ENCODE measurements at places on chromosomes 6 and 20.
A peak's percentile ranks its signal among the peaks of the same experiment; 100 is the strongest.

DNA sequence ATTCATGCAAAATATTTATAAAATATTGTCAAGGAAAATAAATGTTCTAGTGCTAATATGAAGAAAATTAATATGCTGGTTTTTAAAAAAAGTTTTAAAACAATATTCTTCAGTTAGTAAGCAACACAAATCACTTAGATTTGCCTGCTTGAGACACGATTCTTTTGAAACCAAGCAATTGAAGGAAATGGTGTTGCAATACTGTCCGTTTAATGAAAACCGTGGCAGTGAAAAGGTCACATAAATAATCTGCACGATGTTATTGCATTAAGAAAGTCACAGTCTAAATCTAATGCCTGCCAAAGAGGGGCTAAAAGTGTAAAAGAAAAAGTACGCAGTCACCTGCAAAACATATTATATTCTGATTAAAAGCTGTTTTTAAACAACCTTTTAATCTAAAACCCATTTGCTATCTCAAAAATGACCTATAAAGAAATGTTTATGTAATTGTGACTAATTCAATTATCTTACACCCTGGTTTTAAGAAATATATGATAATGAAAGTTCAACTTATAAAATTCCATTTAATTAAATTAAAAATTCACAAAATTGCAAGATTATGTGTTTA lies 143.0 kb downstream of the GMDS start:
- DNase-seq = no peak

DNA sequence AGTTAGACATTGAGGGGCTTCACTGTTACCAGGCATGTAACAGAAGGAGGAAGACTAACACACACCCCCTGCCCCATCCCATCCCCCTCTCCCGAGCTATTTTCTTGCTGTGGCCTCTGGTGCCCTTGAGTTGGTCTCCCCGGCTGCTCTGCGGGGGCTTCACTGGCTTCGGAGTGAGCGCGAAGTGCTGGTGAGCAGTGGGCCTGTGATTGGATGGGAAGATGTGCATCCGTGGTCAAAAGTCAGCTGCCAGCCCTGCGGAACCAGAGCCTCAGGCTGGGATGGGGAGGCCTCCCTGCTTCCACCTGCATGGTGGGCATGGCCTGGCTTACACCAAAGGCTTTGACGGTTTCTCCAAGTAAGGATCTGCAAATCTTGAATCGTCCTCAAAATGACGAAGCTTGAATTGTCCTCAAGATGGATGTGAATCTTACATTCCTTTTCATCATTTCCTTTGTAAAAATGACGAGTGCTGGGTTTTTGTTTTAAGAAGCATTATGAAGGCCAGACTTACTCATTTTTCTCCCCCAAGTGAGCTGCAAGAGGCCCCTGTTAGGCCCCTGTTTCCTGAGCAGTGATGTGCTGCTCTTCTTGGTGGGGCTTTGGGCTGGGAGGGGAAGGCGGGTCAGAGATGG lies 23.7 kb downstream of the SPATA2 start:
- DNase-seq = no peak

GRCh38 chr20:7094438-7094997 lies 327.0 kb downstream of the BMP2 start:
- DNase-seq = peak; percentile 13

- no peak for DNase-seq
Observed at GRCh38 chr6:81384921-81385320, 367.6 kb downstream of the TENT5A start.

DNA sequence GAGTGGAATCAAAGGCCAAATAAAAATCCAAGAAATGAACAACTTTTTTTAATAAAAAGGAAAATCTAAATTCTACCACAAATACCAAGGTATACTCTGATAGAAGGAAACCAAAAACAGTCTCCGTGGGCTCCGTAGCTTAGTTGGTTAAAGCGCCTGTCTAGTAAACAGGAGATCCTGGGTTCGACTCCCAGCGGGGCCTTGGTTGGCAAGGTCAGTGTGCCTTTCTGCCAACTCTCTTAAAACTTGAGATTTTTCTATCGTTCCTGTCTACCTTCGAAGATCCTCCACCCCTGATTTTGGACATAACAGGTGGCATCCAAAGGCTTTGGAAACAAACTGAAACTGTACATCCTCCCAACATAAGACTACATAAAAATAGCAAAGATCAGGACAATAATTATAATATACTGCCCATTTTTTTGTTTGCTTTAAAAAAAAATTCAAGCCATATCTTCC lies 197.9 kb downstream of the TRIM27 start:
- no peak for DNase-seq

DNA sequence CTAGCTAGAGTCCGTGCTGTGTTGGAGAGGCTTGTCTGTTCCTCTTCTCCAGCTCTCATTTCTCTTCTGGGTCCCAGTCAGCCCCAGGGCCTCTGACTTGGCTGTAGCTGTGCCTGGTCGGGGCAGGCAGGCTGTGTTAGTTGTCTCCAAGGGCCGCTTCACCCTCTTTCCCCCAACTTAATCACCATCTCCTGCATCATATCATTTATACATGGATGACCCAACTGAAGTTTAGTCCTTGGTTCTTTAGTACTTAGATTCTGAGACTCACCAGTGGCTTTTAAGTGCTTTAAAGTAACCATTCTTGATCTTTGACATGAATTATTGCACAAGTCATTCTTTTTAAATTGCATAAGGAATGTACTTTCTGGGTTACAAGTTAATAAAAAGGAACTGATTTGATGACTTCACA lies 127.3 kb downstream of the RTN4IP1 start:
- no peak for DNase-seq

DNA sequence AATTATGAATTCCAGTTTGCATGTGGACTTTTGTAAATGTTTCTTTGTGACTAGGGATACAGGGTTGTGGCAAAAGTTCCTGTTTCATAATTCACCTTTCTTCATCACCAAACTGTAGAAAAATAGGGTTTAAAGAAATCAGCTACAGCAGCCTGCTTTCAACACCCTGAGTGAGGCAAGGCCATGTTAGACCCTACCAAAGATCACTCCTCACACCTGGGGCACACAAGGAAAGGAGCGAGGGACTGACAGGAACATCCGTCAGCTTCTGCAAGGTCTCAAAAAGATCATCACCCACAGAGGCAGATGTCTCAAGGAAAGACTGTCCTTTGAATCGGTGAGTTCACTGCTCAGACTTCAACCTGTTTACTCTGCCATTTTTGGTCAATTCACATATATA lies 10.5 kb upstream of the STX11 start:
- no peak for DNase-seq

GRCh38 chr6:51116723-51117122 lies 298.1 kb downstream of the TFAP2B start:
- DNase-seq = no peak

DNA sequence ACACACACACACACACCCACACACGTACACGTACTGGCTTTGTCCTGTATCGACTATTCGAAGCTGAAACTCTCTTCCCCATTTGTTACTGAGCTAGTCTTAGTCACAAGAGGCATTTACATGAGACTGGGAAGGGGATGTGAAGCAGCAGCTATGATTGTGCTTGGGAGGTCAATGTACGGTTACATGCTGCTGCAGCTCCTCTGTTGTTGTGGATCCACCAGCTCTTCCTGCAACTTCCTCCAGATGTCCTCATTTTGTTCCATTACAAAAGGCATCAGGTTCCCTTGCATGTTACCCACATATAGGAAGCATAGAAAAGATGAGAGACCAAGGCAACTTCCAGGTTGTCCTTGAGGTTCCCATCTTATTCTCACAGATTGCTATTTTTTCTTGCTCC lies 612.4 kb upstream of the IMPG1 start:
- no peak for DNase-seq

- no peak for DNase-seq
Observed at GRCh38 chr6:9240861-9241260, 805.5 kb upstream of the SLC35B3 start.

- DNase-seq = no peak
Observed at GRCh38 chr6:56954403-56955170, at the start of gene BEND6. BEND6 (plus strand) TSS chr6:56955107; CDS start chr6:56981811, 26,704 bp downstream.

DNA sequence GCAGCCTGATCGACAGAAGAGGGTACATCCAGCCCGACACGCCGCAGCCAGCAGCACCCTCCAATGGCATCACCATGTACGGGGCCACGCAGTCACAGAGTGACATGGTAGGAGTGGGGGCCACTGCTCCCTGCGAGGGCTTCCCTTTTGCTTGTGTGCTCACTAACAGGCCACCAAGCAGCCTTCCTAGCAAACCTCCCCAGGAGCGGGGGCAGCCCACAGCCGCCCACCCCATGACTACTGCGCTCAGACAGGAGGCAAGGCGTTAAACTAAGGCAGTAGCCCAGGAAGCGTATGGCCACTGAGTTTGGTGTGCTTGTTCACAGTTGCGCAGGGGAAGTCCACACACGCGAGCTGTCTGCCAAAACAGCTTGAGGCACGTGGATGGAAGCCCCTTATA lies 169.5 kb upstream of the SNX9 start:
- no peak for DNase-seq

DNA sequence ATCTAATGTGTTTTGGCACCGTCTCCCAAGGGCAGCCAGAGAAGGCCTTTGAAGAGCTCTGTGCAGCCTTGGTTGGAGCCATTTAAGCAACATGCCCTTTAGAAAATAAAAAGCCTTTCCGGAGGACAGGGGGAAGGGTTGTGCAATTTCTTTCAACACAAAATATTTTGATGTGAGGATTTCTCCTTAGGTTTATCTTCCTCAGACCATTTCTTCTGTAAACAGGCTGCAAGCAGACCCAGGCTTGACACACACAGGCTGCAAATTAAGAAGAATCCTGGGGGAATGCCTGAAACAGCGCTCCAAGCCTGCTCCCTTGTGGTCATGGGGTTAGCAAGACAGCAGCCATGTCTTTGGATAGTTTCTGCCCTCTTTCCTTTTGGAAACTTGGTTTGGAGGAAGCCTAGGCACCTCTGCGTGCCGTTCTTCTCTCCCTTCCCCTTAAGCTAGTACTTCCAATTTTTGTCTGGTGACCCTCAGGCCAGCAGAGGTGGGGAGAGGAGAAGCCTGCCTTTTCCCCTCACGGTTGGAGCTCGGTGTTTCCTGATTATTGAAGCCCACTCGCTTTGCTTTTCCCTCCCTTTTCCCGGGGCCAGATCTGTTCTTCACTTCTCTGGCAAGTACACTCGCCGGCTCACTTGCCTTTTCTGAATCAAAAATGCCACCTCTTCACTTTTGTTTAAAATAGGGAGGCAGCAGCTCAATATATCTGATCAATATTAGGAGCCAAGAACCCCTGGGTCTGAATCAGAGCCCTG lies 39.6 kb upstream of the NOX3 start:
- no peak for DNase-seq

GRCh38 chr6:47631269-47631772 lies 67.1 kb upstream of the ADGRF4 start:
- DNase-seq = peak; percentile 30

DNA sequence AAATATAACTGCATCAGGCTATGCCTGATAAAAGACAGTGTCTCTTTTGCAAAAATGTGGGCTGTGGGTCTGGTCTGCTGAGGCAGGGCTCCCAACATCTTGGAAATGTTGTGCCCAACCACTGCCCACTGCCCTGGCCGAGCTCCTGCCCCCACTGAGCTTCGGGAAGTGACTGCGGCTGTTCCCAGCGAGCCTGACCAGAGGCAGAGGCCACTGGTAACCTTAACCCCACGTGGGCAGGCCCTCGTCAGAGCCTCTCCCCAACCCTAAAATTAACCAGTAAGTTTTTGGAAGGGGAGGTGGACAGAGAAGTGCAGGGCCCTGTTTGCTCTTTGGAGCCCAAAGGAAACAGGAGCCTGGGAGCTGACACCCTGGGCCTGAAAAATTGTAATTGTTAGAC lies 225.9 kb downstream of the MAFB start:
- no peak for DNase-seq

- no peak for DNase-seq
Observed at GRCh38 chr6:41836660-41837052, 49.2 kb downstream of the TOMM6 start.

GRCh38 chr6:410555-411395 lies 19.2 kb downstream of the IRF4 start:
- no peak for DNase-seq

DNA sequence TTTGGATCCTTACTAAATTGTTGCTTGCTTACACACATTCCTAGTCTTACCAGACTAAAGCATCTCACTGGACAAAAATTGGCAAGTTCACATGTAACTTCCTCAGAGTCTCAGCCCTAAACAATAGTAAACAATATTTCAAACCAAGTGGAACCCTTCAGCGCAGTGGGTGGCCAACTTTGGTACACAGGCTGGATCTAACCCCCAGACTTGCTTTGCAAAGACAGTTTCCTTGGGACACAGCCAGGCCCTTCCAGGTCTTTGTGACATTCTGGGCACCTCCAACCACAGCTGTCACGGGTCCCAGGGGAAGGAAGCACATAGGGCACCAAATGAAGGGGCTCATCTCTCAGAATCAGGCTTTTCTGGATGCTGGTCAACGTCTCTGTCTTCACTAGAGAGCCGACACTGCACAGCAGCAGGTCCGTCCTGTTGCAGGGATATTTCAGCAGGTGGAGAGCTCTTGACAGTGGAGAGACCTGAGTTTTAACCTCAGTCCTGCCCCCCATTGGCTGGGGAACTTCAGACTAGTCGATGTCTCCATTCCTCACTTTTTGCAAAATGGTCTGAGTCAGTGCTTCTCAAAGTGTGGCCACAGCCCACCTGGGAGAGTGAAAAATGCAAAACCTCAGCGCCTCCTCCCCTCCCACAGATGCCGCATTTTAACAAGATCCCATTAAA lies 91.4 kb downstream of the BFSP1 start:
- no peak for DNase-seq

GRCh38 chr6:138600726-138601125 lies 101.4 kb upstream of the NHSL1 start:
- DNase-seq = no peak

GRCh38 chr6:154039231-154039842 lies at the start of gene OPRM1:
OPRM1 (plus strand) TSS chr6:154039240; CDS start chr6:154039545, 305 bp downstream.
- DNase-seq = no peak

DNA sequence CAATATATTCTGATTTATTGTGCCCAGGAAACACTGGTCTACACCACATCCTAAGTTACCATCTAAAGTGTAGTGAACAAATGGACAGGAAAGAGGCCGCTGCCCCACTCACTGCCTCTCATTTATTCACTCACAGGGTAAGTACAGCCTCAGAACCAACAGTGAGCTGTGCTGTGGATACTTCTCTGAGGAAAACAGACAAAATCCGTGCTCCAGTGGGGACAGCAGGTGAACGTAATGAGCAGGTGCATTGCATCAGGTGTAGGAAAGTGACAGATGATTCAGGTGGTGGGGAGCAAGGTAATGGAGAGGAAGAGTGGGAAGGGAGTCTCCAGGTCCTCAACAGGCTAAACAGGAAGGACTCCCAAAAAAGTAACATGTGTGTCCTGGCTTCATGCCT lies 8.4 kb upstream of the ULBP2 start:
- DNase-seq = no peak
